NCI-H1694 treated with DMSO at 0.1 percent for 48 hours (cell line): ENCODE measurements at places on chromosomes 13 and 19.
A peak's percentile ranks its signal among the peaks of the same experiment; 100 is the strongest.

- DNase-seq: no peak
These were observed 14.2 kb downstream of the CACNA1A start for GRCh38 chr19:13492128-13492527.

GRCh38 chr13:77022341-77022740 lies 4.6 kb downstream of the FBXL3 start:
- DNase-seq: no peak

- DNase-seq: no peak
These were observed 607.6 kb downstream of the SLITRK1 start for GRCh38 chr13:83274679-83275078.

DNA sequence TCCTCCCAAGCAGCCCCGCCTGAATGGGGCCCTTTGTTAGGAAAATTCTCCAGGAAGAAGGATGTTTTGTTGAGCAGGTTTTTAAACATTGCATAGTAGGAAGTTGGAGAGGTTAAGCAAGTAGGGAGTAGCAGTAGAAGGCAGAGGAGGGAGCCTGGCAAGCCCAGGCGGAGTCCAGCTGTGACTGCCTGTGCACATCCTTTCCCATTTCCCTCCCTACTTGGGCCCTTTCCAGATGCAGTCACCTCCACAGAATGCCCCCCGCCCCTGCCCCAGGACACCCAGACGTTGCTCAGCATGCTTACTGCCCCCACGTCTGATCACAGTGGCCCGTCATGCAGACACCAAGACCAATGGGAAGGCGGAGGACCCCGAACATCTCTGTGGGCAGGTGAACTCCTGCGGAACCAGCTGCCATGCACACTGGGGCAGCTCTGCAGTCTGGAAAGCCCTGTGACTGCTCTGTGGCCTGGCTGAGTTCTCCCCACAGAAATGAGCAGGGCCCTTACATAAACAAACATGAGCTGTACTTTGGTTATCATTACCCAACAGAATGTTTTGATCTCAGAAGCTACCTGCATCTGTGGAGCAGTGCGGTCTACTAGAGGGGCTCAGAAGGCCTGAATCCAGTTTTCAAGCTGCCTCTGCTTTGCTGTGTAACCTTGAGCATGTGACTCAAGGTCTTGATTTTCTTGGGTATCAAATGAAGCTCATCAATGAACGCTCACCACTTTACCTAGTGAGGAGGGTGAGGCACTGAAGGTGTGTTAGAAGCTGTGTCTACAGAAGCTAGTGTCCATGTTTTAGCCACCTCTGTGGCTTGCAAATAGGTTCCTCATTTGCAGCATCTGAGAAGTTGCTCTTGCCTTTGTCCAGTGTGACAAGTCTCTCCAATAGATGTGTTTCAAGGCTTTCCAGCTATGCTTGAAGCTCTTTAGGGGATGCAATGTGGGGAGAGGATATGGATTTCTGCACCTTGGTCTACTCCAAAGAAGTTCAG lies 84.2 kb downstream of the TNFRSF19 start:
- DNase-seq: no peak

DNA sequence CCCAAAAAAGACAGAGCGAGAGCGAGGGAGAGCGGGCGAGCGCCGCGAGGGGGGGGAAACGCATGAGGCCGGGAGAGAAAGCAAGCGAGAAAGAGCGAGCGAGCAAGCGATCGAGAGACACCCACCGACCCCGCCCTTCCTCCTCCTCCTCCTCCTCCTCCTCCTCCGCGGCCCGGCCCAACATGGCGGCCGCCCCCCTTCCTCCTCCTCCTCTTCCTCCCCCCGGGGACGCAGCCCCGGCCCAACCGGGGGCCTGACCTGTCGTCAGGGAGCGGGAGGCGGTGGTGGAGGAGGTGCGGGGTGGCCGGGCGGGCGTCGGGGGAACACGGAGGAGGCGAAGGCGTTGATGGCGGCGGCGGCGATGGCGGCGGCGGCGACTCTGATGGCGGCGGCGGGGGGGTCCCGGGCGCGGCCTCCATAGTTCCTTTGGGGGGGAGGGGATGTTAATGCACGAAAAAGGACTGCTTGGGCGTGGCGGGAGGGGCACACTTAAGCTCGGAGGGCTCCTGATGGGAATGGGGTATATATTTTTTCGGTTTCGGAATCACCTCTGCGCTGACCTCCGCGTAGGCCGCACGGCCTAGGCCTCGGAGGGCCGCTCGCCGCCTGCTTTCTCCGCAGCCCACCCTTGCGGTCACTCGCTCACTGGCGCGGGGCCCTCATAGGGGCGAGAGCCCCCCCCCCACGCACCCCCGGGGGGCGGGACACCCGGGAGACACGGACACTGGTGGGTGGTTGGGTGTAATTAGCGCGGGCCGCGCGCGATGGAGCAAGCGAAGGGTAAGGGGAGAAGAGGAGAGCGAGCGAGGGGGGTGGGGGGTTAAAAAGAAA lies 1.2 kb downstream of the ZC3H4 start:
- DNase-seq: peak; percentile 68

GRCh38 chr13:66345971-66346370 lies 884.2 kb downstream of the PCDH9 start:
- no peak for DNase-seq

GRCh38 chr19:50818859-50819472 lies 4.6 kb downstream of the KLK1 start:
- DNase-seq: no peak

- DNase-seq: no peak
These were observed 58.4 kb upstream of the USPL1 start for GRCh38 chr13:30559274-30559673.

GRCh38 chr13:34747507-34747906 lies 194.6 kb upstream of the NBEA start:
- no peak for DNase-seq

DNA sequence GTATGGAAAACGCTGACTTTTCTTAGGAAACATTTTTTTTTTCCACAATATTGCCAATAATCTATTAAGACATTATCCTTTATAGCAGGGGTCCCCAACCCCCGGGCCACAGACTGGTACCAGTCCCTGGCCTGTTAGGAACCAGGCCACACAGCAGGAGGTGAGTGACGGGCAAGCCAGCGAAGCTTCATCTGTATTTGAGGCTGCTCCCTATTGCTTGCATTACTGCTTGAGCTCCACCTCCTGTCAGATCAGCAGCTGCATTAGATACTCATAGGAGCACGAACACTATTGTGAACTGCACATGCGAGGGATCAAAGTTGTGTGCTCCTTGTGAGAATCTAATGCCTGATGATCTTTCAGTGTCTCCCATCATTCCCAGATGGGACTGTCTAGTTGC lies 793.7 kb downstream of the SLITRK5 start:
- no peak for DNase-seq

GRCh38 chr19:7942981-7943443 lies 454 bp downstream of the TIMM44 start:
- no peak for DNase-seq

- no peak for DNase-seq
These were observed 2.4 kb downstream of the FBN3 start for GRCh38 chr19:8146877-8147581.

- DNase-seq: no peak
These were observed 66.4 kb downstream of the KLF12 start for GRCh38 chr13:74067818-74068217.

DNA sequence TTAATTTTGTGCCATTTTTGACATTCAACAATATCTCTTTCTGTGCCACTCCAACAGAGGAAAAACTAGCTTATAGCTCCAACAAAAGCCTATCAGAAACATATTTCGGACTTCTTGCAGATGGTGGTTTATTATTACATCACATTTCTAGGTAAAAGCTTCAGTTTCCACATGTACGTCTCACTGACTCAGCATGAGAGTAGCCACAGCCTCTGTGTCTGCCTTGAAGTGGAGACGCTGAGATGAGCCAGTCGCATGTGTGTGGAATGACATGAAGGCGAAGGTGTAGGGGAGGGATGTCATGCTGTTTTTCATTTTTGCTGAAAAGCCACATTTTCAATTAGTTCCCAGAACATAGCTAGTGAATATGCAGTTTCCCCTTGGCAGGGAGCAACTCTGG lies 598.6 kb downstream of the EFNB2 start:
- DNase-seq: no peak

DNA sequence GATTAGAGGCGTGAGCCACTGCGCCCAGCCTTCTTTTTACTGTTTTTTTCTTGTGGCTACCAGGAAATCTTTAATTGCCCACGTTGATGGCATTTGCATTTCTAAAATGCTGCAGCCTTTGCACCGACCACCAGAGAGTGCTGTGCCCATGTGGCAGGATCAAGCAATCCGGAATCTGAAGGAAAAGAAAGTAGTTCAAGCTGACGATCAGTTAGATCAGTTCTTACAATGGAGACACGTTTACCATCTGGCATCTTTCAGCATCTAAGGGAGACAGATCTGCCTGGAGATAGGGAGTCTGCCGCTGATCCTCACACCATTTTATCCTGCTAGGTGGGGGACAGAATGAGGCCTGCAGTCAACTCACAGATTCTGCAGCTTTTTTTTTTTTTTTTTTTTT lies 19.9 kb downstream of the TINCR start:
- DNase-seq: no peak

DNA sequence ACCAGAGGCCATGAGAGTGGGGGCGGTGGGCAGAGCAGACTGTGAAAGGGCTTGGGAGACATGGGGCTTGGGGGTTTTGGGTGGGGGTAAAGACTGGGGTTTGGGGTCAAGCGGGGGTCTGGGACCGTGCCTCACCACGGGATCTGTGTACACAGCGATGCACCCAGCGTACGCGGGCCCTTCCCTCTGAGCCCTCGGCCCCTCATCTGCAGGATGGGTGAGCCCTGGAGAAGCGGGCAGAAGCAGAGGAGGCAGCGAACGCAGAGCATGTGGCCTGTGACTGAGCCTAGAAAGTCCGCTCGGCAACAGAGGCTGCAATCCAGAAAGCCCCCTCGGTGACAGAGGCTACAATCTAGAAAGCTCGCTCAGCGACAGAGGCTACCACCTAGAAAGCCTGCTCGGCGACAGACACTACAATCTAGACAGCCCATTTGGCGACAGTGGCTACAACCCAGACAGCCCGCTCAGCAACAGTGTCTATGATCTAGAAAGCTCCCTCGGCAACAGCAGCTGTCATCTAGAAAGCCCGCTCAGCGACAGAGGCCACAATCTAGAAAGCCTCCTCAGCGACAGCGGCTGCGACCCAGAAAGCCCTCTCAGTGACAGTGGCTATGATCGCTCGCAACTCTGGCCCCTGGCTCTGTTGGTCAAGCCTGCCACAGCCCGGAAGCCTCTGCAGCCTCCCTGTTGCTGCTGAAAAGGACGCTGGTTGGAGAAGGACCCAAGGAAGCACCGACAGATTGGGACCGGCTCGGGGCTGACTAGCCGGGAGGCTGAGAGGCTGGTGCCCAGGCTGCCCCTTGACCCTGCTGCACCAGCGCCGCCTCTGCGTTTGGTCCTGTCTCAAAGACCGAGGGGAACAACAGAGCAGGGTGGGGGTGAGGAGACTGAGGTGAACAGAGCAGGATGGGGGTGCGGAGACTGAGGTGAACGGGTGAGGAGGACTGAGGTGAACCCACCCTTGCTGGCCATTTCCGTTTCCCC lies 68.6 kb downstream of the SPACA7 start:
- no peak for DNase-seq

DNA sequence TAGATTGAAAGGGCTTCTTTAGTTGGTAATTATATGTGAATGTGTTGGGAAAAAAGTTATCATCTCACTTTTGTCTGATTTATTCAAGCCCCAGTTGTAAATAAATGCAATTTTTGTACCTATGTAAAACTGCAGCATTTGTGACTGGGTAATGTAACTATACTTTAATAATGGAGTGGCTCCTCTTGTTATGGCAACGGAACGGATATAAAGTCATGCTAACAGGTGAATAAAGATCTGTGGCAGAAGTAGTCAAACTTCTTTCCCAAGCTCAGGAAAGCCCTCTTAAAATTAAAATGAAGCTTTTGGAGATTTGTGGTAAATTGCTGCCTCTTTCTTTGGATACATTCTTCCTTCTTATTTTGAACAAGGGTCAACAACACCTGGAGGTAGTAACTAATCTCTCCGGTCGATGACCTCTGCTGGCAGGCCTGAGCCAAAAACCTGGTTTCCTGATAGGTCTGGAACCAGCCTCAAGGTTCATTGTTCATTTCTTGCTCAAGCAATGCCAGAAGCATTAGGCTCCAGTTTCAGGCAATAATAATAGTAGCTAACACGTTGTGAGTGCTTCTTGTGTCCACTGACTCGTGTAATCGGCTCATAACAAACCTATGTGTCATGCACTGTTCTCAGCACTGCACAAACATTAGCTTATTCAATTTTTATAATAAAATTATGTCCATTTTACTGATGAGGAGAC lies 313.4 kb upstream of the DACH1 start:
- no peak for DNase-seq

DNA sequence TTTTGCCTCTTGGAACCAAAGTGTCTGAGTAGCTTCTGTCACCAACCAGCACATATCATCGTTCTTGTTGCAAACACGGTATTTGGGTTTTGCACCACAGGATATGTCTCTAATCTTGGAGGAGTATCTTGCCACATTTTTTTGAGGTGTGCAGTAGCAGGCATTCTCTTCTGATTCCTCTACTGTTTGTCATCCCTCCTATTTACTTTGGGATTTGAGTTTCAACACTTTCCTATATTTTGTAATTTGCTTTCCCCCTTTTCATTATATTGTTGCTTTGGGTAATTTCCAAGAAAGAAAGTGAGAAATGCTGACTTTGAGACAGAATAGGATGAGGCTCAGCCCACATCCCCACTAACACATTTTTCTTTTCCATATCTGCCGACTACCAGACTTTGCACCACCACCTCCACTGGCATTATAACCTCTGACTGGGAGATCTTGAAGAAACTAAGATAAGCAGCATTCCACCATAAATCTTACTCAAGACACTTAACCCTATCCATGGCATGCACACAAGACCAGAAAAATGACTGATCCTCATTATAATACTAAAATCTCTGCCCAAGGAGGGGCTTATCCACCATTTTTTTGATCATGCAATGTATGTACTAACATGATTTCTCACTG lies 12.0 kb upstream of the DZIP1 start:
- no peak for DNase-seq

DNA sequence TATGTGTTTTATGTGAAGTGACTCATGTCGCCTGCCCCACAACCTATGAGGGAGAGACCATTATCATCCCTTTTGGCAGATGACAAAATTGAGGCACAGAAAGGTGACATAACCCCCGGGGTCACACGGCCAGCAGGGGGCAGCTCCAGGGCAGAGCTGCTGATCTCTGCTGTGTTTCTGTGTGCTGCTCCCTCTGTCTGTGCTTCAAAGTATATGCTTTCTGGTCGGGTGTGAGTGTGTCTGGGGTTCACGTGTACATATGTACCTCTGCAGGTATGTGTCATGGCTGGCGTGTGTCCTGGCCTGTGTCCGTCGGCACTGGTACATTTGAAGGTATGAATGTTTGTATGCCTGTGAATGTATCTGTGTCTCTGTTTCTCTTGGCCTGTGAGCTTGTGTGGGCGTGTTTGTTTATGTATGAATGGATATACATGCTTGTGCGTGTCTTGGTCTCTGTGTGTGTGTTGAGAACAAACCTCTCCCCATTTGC lies 7.1 kb downstream of the LIPE start:
- peak; percentile 66 for DNase-seq

DNA sequence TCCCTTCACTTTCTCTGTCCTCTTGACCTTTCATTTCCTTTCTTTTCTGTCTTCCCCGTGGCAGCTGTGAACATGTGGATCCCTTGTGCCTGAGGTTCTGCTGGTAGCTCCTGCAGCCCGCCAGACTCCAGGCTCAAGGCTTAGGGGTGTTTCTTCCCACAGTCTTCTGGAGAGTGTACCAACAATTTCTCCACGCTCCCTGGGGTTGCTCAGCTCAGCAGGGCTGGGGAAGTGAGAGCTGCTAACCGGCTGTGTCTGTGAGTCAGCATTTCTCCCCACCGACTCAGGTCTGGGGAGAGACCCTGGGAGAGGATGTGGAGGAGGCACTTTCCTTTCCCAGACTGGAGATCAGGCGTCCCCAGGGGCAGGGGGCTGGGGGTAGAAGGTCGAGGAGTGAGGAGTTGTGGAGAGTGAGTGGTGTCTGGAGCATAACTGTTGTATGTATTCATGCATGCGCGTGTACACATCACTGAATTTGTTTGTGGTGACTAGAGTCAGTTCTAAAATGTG lies 193.6 kb downstream of the KCNRG start:
- DNase-seq: no peak
